ENCODE measurements at places on chromosomes 5 and 9. TPM values are rescaled to one million over a fixed set of nuclear protein-coding genes. Genes with fewer than 3 reads are reported as not detected.

GRCh38 chr9:105142406-105143135 lies 101.9 kb upstream of the SLC44A1 start:
- H3K36me3 ChIP-seq: no peaks in the 10 kb centered on the region
- no peak overlapping the region for H3K4me3 ChIP-seq
- peaks cover 4% of the 10 kb centered on the region for H3K4me1 ChIP-seq
- H3K27me3 ChIP-seq: peaks cover 22% of the 10 kb centered on the region
- H3K27ac ChIP-seq: no peak overlapping the region
- DNase-seq: no peak

SLC22A4 gene
- 1.1 TPM for total RNA-seq

DNA sequence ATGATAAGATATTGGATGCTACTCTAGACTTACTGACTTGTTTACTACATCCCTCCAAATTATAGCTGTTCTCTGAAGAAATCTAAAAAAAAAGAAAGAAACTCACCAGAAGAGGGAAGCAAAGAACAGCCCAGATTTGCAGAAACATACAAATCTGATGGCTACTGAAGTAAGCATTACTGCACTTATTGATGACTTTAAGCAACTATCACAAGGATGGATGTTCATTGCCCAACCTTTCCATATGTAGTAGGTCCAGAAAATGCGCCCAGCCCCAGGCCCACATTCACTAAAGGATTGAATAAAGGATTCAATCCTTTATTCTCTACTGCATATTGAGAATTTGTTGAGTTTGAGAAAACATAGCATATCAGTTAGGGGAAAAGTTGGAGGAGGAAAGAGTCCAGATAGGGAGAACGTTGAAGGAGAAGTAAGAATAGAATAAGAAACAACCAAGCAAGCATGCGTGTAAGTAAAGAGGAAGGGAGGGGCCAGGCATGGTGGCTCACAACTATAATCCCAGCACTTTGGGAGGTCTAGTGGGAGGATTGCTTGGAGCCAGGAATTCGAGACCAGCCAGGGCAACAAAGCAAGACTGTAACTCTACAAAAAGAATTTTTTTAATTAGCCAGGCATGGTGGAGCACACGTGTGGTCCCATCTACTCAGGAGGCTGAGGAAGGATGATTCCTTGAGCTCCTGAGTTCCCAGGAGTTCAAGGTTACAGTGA lies 33.8 kb upstream of the DTWD2 start:
- peaks cover 3% of the 10 kb centered on the region for H3K4me1 ChIP-seq
- DNase-seq: peak; percentile 64
- H3K4me3 ChIP-seq: no peak overlapping the region
- H3K36me3 ChIP-seq: no peaks in the 10 kb centered on the region

HAVCR1 gene
- total RNA-seq: 2.2 TPM

IRX2 gene
- not detected for total RNA-seq

ARPC5L gene
- total RNA-seq: 103 TPM

RASGRF2 gene
- total RNA-seq: 21.1 TPM

DNA sequence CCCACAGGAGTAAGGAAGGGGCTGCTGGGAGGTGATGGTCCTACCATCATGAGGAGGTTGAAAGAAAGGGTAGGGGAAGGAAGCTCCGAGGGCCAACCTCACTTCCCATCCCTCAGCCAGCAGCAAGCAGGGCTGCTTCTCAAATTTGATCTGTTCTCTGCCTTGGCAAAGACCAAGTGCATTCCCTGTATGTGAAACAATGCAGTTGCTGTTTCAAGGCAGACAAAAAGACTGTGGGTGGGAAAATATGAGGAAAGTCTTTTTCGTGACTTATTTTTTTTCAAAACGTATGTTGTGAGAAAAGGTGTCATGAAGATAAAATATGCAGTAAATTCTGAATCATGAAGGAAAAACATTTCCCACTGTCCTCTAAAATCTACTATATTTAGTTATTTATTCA lies 165.9 kb downstream of the ARSB start:
- no peaks in the 10 kb centered on the region for H3K4me1 ChIP-seq
- DNase-seq: no peak
- no peak overlapping the region for H3K4me3 ChIP-seq
- H3K27ac ChIP-seq: no peak overlapping the region
- H3K36me3 ChIP-seq: no peaks in the 10 kb centered on the region
- H3K27me3 ChIP-seq: no peaks in the 10 kb centered on the region

DNA sequence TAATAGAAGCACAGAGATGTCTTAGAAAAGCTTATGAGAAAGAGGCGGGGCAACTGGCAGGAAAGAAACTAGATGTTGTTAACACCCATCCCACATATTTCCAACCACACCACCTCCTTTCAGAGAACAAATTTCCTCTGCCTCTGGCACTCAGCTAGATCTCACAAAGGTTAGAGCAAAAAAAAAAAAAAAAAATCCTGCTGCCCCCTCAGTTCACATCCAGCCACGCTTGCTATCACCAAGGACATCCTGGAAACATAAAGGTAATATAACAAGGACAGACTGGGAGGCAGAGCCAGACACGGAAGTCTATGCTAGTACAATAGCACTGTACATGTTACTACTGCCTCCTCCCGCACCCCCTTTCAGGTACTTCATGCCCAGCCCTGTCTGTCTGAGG lies 238.0 kb upstream of the PTGER4 start:
- H3K27me3 ChIP-seq: no peaks in the 10 kb centered on the region
- peak overlapping the region; percentile 91 for H3K27ac ChIP-seq
- H3K4me3 ChIP-seq: peak overlapping the region; percentile 50
- H3K36me3 ChIP-seq: peaks cover 13% of the 10 kb centered on the region

SLC36A3 gene
- not detected for total RNA-seq

- H3K27me3 ChIP-seq: no peaks in the 10 kb centered on the region
- H3K36me3 ChIP-seq: peaks cover 10% of the 10 kb centered on the region
- DNase-seq: peak; percentile 84
- peak overlapping the region; percentile 98 for H3K4me3 ChIP-seq
Observed at GRCh38 chr5:10354048-10354872, 765 bp downstream of the MARCHF6 start.

PHF24 gene
- 0.57 TPM for total RNA-seq

FOXD4L3 gene
- total RNA-seq: not detected

GRIN1 gene
- not detected for total RNA-seq

- H3K4me1 ChIP-seq: peaks cover 5% of the 10 kb centered on the region
- DNase-seq: peak; percentile 47
- H3K27me3 ChIP-seq: no peaks in the 10 kb centered on the region
- H3K4me3 ChIP-seq: no peak overlapping the region
Observed at GRCh38 chr9:6829027-6829426, 71.3 kb downstream of the KDM4C start.

GRCh38 chr5:36206913-36207312 lies 34.8 kb downstream of the NADK2 start:
- no peak for DNase-seq
- H3K36me3 ChIP-seq: peaks cover 22% of the 10 kb centered on the region
- no peak overlapping the region for H3K4me3 ChIP-seq
- H3K27me3 ChIP-seq: no peaks in the 10 kb centered on the region
- H3K4me1 ChIP-seq: no peaks in the 10 kb centered on the region
- H3K27ac ChIP-seq: no peak overlapping the region

SCGB3A2 gene
- not detected for total RNA-seq

ADRA1B gene
- not detected for total RNA-seq

GRCh38 chr9:133727277-133727875 lies 10.8 kb downstream of the SARDH start:
- no peak overlapping the region for H3K4me3 ChIP-seq
- peaks cover 2% of the 10 kb centered on the region for H3K4me1 ChIP-seq
- peaks cover 7% of the 10 kb centered on the region for H3K27me3 ChIP-seq
- H3K27ac ChIP-seq: no peak overlapping the region

DNA sequence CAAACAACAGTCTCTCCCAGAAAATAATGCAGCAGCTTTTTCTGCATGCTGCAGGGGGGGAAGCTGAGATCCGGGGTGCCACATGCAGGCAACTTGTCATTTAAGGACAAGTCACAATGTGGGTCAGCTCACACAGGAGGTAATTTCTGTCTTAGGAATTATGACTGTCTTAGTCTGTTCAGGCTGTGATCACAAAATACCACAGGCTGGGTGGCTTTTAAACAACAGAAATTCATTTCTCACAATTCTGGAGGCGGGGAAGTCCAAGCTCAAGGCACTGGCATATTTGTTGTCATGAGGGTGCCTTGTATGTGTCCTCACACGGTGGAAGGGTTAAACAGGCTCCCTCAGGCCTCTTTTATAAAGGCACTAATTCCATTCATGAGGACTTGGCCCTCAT lies 127.7 kb downstream of the DIRAS2 start:
- H3K27me3 ChIP-seq: peaks cover 8% of the 10 kb centered on the region
- no peak overlapping the region for H3K4me3 ChIP-seq
- H3K4me1 ChIP-seq: no peaks in the 10 kb centered on the region
- no peak overlapping the region for H3K27ac ChIP-seq
- DNase-seq: no peak
- H3K36me3 ChIP-seq: no peaks in the 10 kb centered on the region

- DNase-seq: no peak
- H3K27me3 ChIP-seq: no peaks in the 10 kb centered on the region
- H3K4me1 ChIP-seq: peaks cover 2% of the 10 kb centered on the region
- H3K27ac ChIP-seq: no peak overlapping the region
- H3K4me3 ChIP-seq: no peak overlapping the region
Observed at GRCh38 chr5:158465086-158465972, 606.4 kb upstream of the CLINT1 start.

DNA sequence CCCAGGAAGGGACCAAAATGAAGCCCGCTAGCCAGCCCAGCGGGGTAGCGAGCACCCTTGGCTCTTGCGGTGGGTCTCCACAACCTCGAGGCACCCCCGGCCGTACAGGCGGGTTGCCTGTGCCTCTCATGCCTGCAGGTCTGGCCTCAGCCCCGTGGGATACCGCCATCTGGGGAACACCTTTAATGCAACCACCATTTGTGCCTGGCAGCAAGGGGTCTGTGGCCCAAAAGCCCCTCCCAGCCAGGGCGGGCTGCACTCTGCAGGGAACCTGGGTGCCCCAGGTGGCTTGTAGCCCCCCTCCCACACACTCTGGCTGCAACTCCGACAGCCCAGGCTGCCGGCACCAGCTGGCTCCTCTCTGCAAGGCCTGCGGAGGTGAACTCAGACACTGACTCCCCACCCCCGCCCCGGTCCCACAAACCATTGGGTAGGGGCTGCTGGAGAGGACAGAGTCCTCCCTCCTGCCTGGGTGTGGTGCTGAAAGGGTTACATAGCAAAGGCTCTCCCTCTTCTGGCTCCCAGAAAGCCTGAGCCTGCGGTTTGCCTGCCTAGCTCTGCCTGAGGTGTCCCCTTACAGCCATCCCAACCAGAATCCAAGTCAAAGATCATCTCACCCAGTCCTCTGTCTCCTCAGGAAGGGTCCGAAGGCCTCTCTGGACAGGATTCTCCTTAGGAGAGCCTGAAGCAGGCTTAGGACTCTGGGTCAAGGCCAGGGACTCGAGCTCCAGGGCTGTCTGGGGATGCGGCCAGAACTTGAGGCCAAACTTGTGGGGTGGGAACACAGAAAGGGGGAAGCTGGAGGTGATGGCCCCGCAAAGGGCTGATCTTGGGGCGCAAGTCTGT lies 109.4 kb downstream of the PSD2 start:
- H3K4me1 ChIP-seq: no peaks in the 10 kb centered on the region
- H3K36me3 ChIP-seq: no peaks in the 10 kb centered on the region
- H3K27me3 ChIP-seq: peaks cover 32% of the 10 kb centered on the region
- H3K27ac ChIP-seq: no peak overlapping the region
- DNase-seq: no peak
- H3K4me3 ChIP-seq: no peak overlapping the region

HRH2 gene
- total RNA-seq: 70.4 TPM

SH2D3C gene
- total RNA-seq: 22.2 TPM

GRCh38 chr9:547314-547713 lies 294.2 kb upstream of the DMRT1 start:
- peaks cover 4% of the 10 kb centered on the region for H3K4me1 ChIP-seq
- H3K4me3 ChIP-seq: no peak overlapping the region
- no peak overlapping the region for H3K27ac ChIP-seq
- no peaks in the 10 kb centered on the region for H3K36me3 ChIP-seq

DNA sequence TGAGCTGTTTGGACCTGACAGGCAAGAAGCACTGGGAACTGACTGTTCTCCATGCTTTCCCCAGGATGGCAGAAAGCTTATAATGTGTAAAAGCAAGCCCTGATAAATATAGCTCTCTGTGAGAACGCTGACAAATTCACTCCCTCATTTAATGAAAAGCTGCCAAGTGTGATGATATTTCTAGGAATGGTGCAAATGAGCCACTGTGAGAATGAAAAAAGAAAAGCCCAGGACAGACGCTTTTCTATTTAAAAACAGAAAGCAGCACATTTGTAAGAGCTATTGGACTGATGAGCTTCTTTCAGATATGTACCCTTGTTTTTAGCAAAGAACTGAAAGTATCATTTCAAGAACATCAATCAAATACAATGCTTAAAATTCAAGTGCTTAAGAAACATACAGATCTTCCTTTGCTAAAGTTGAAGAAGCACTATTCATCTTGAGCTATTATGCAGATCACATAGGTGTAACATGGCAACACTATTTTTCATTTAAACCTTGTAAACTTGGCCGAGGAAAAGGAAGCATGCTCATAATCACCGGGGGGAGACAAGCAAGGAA lies 842.6 kb upstream of the ACO1 start:
- no peaks in the 10 kb centered on the region for H3K27me3 ChIP-seq
- no peak overlapping the region for H3K4me3 ChIP-seq
- H3K27ac ChIP-seq: no peak overlapping the region
- peaks cover 3% of the 10 kb centered on the region for H3K4me1 ChIP-seq

DNA sequence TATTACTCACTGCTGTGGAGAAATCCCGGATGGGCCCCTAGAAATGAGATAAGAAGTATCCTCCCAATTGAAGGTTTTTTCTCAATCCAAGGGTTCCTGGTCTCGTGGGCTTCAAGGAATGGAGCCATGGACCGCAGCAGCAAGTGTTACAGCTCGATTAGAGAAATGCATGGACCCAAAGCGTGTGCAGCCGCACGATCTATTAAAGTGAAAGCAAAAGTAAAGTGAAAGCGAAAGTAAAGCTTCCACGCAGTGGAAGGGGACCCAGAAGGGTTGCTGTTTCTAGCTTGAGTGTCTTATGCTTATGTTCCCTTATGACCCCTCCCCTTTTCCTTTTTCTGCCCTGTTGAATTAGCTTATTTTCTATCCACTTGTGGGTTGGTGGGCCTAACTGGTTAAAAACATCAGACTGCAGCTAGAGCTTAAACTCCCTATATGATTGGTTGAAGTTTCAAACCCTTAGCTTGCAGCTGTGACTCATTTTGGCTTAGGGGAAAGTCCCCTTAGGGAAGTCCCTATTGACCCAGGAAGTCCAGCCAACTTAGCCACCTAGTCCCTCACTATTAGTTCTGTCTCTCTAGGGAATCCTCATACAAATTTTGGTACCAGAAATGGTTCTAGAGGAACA lies 1111.8 kb downstream of the TAF11L14 start:
- peak overlapping the region; percentile 87 for H3K4me3 ChIP-seq
- H3K27ac ChIP-seq: peak overlapping the region; percentile 87
- H3K4me1 ChIP-seq: peaks cover 54% of the 10 kb centered on the region
- peaks cover 18% of the 10 kb centered on the region for H3K36me3 ChIP-seq
- no peaks in the 10 kb centered on the region for H3K27me3 ChIP-seq
- peak; percentile 85 for DNase-seq

DNA sequence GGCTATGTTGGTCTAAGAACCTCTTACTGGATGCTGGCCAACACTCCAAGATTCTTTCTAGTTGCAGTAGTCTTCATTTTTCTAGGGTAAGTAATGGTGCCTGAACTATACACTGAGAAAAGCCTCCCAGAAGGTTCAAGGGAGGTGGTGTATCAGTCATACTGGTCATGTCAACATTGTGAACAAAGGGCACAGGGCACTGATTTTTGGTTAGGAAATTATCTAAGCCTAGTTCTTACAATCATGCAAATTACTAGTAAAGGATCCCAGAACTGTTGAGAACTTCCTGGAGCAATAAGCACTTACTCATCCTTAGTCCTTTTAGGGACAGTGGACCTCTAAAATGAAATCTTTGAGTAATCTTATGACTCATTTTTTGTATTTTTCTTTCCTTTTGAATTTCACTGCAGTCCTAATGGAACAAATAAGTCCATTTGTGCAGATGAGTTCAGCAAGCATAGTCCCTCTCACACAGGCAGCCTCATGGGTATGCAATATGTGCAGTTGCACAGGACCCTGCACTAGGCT lies 21.1 kb upstream of the CDC42SE2 start:
- no peak for DNase-seq
- no peak overlapping the region for H3K4me3 ChIP-seq
- peaks cover 7% of the 10 kb centered on the region for H3K4me1 ChIP-seq
- H3K27me3 ChIP-seq: no peaks in the 10 kb centered on the region

Data from activated CD4-positive, alpha-beta T cell treated with anti-CD3 and anti-CD28 coated beads, Interleukin-2, amount 10 ng/mL, durations not matched to agents 24 days and 14 days (primary cell).